ENCODE measurements at places on chromosomes 3 and 15.
A peak's percentile ranks its signal among the peaks of the same experiment; 100 is the strongest.

DNA sequence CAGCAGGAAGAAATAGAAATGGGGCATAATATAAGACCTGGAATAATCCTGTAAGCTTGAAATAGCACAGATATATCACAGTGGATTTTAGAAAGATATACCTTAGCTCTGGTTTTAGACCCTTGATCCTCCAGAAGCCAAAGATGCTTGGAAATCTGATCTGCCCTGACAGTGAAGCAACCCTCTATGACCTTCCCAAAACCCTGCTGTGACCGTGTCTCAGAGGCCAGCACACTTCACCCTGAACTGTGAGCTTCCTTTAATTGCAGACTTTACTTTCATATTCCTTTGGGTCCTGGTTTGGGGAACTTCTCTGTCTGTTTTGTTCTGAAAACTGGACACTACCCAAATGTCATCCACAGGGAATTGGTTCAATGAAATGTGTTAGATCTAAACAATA is 13.0 kb downstream of the MECOM start:
- no peak for DNase-seq

DNA sequence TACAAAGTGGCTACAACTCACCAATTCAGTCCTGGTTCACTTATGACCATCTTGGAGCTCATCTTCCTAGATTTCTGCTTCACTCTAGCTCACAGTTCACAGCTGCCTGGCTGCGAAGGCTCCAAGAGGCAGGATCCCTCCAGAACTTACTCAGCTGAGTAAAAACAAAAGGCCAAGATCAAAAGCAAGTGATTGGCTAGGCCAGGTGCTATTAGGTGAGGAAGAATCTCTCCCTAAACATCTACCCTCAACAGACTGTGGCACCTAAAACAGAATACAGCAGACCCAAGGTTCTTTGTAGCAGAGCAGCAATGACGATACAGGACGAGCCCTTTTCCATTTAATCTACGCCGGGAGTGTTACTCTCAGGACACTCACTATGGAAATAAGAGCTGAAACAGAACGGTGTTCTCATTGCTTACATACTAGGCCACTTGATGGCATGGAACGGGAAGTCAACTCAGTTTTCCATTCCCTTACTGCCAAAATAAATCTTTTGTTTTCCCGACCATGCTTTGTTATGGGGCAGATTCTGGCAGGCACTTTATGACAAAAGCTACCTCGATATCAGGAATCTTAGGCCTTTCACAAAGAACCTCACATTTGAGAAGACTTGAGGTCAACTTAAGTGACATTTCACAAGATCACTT is 901 bp downstream of the ICE2 start:
- DNase-seq: no peak

- DNase-seq: peak; percentile 64
Observed at GRCh38 chr3:111577798-111578685, 17.1 kb downstream of the ZBED2 start.

DNA sequence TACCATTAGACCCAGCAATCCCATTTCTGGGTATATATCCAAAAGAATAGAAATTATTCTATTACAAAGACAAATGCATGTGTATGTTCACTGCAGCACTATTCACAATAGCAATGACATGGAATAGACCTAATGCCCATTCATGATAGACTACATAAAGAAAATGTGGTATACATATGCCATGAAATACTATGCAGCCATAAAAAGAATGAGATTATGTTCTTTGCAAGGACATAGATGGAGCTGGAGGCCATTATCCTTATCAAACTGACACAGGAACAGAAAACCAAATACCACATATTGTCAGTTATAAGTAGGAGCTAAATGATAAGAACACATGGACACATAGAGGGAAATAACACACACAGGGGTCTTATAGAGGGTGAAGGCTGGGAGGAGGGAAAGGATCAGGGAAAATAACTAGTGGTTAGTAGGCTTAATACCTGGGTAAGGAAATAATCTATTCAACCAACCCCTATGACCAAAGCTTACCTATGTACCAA is 366.8 kb downstream of the EDEM1 start:
- DNase-seq: no peak

GRCh38 chr3:108030960-108031359 is 59.9 kb downstream of the CD47 start:
- DNase-seq: no peak

DNA sequence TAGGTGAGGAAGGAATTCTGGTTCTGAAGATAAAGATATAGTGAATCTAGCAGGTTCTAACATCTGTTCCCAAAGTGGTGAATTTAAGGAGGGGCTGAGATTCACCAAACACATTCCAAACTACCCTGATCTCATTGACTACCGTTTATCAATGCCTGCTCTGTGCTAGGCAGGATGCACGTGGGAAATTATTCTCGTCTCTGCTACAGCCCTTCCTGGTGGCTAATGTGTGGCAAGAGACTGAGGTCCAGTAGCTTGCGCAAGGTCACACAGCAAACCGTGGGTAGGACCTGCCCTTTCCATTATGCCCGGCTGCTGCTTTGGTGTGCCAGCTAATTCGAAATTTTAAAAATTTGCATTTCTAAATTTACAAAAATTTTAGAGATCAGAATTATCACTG is 209.5 kb upstream of the TRIM42 start:
- DNase-seq: no peak

DNA sequence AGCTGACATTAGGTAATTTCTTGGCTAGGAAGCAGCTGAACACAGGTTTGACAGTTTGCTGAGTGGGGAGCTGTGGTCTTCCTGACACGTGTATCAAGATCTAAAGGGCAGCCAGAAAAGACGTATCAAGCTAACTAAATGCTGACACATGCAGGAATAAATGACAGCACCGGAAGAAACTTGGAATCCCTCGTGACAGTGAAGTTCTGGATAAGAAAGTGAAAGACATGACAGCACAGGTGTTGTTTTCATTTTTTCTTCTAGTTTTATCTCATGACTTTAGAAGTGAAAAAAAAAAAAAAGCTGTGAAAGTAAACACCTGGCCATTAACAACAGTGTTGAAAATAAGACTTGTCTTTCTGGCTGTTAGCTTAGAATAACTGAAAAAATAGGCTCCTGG is 48.7 kb downstream of the FGF7 start:
- no peak for DNase-seq

GRCh38 chr15:40285151-40285550 is 2.3 kb upstream of the ANKRD63 start:
- DNase-seq: no peak

DNA sequence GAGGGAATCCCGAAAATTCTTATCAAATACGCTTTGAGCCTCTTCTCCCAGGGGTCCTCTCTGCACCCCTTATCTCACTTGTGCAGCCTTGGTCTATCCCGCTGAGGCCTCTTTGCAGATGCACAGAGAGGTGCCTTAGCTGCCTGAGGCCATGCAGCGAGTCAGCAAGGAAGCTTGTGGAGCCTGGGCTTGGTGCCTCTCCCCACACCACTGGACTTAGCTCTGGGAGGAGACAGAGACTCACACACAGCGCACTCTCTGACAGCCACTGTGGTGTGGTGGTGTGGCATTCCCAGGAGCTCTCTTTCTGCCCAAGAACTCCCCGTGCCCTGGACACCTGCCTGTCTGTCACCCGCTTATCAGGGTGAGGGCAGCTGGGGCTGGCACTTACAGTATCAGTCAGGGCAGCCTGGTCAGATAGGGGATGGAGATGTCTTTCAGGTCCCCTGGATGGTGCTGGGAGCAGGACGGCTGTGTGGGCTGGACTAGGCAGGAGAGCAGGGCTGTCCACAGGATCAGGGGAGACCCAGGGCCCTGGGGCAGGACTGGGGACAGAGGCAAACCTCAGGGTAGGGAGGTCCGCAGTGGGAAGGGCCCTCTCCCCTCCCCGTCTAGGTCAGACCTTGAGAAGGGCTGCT is 10.2 kb upstream of the LINGO1 start:
- DNase-seq: no peak

- DNase-seq: no peak
Observed at GRCh38 chr15:93974804-93975481, 256.4 kb upstream of the MCTP2 start.

DNA sequence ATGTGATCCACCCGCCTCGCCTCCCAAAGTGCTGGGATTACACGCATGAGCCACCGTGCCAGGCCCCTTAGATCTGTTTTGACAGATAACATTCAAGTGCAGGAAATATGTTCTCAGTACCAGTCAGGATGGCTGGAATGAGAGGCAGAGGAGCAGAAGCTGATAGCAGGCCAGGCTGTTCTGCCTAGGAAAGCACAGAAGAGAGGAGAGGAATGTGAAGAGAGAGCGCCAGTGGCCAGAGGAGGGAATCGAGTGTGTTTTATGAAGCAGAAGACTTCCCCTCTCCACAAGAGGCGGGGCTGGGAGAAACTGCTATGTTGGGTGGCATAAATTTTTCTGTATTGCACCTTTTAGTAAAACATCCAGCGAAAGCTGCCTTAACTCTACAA is 32.0 kb upstream of the RYK start:
- no peak for DNase-seq

DNA sequence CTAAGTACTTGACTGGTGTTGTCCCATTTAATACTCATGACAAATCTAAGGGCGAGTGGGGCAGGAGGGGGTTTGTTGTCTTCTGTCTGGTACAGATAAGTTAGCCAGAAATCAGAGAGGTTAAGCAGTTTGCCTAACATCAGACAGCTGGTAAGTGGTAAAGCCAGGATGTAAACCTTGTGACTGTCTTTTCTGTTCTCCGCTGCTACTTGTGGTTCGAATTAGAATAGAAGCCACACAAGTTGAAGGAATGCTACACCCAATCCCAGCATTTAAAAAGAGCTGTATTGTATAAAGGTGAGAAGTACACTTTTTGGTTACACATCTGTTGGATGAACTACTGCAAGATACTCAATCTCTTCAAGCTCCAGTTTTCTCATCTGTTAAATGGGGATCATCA is 474.7 kb upstream of the SUCLG2 start:
- DNase-seq: no peak

- peak; percentile 75 for DNase-seq
Observed at GRCh38 chr15:77543159-77543882, 89.4 kb downstream of the LINGO1 start.

DNA sequence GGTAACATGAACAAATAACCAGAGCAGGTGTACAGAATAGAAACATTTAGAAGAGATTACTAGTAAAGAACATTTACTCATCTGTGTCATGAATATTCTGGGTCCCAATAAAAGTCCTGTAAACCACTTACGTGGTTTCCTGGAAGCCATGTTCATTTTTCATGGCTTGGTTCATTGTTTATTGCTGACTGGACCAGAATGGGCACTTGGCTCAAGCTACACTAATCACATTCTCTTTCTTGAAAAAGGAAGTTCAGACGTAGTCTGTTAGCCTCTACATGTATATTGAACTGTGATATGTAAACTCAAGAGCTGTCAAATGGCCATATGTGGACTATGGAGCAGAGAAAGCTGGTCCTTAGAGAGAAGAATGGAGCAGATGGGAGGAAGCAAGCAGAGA is 138.3 kb upstream of the FAM3D start:
- no peak for DNase-seq

DNA sequence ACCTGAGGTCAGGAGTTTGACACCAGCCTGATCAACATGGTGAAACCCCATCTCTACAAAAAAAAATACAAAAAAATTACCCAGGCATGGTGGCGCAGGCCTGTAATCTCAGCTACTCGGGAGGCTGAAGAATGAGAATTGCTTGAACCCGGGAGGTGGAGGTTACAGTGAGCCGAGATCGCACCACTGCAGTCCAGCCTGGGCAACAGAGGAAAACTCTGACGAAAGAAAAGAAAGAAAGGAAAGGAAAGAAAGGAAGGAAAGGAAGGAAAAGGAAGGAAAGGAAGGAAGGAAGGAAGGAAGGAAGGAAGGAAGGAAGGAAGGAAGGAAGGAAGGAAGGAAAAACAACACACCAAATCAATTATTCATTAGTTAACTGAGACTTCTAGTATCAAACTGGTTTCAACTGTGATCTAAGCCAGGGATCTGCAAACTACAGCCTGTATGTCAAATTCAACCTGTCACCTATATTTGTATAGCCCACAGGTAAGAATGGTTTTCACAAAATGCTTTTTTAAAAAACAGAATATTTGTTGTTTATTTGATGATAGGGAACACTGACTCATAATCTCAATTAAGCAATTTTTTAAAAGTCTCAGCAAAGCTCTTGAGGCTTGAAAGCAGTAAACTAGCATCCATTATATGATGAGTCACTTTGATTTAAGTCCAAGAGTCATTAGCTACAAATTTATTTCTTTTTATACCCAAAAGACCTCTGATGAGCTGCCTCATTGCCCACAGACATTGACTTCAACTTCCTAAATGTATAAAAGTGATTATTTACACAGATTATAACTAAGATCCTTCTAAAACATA is 127.6 kb downstream of the TBL1XR1 start:
- DNase-seq: no peak

GRCh38 chr3:45599984-45600650 is 5.6 kb downstream of the LIMD1 start:
- DNase-seq: no peak

DNA sequence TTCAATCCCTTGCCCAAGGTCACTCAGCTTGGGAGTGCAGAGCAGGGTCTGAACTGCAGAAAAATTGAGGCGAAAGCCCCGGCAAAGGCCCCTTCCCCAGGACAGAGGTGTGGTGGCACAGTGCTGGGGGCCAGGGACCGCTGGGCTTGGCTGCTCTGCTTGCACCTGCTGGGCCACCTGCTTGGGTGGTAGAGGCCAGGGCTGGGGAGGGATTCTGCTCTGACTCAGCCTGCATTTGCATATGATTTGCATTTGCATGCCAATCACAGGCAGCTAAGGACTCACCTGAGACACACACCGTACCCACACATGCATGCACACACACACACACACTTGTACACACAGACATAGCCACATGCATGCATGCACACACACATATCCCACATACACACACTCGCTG is 9.9 kb downstream of the GRM2 start:
- DNase-seq: no peak

GRCh38 chr3:158773166-158773565 is 28.7 kb upstream of the MFSD1 start:
- no peak for DNase-seq

DNA sequence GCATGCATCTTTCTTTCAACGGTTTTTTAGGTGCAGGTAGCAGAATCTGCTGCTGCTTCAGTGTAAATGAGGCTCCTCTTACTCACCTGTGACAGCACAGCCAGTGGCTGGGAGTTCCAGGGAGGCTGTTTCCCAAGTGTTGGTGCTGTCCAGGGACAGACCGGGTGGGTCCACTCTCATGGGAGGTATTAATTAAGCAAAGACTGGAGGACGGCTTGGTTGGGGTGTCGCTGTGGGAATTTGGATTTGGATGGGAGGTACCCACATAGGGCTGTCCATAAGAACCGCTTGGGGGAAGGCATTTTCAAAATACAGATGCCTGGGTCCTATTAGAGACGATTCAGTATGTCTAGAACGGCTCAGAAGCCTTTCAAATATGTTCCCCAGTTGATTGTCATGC is 42.9 kb downstream of the SV2B start:
- DNase-seq: no peak

DNA sequence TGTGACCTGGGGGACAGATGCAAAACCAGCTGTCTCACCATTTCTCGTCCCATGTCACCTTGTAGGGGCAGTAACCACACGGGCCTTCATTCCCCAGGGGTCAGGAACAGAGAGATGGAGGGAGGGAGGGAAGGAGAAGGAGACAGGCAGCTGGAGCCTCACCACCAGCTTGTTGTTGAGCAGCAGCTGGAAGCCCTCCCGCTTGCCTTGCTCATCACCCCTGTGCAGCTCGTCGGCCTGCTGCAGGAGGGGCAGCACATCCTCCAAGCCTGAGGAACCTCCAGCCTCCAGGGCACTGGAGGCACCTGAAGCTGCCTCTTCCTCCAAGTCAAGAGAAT is 10.3 kb downstream of the RMDN3 start:
- DNase-seq: no peak

All from natural killer cell (primary cell).